ENCODE measurements at places on chromosomes 13 and 19. TPM values are rescaled to one million over a fixed set of nuclear protein-coding genes. Genes with fewer than 3 reads are reported as not detected.

Gene FCAR
- total RNA-seq, result 3.2 TPM

Gene RFPL4A
- not detected for total RNA-seq

Gene COL4A2
- total RNA-seq, result 273 TPM

Gene GAPDHS
- not detected for total RNA-seq

Gene KLK4
- not detected for total RNA-seq

Gene ATP8A2
- total RNA-seq, result 1.9 TPM

Gene TMEM145
- 0.35 TPM for total RNA-seq

Gene UGGT2
- total RNA-seq, result 21.7 TPM

Gene IRS2
- 43.8 TPM for total RNA-seq

Gene CLEC17A
- total RNA-seq, result not detected

Gene LILRA5
- 13.5 TPM for total RNA-seq

Gene RTBDN
- not detected for total RNA-seq

Gene UBXN6
- total RNA-seq, result 113 TPM

Gene TPTE2
- total RNA-seq, result not detected

Gene GRK1
- 0.09 TPM for total RNA-seq

Gene GPR18
- 0.58 TPM for total RNA-seq

Gene DKKL1
- total RNA-seq, result not detected

Gene CAPNS1
- total RNA-seq, result 582 TPM

Gene SIGLEC11
- total RNA-seq, result 2.5 TPM

Gene LGI4
- 6.7 TPM for total RNA-seq

Gene APOC4
- not detected for total RNA-seq

Gene SLC10A2
- total RNA-seq, result not detected

Gene MCF2L
- total RNA-seq, result 69.7 TPM

Gene PLA2G4C
- total RNA-seq, result 14.7 TPM

Gene U2AF1L4
- 26.3 TPM for total RNA-seq

Gene UBE2L5
- total RNA-seq, result not detected

Gene ZNF296
- 1.7 TPM for total RNA-seq

Gene LILRA2
- 15.4 TPM for total RNA-seq

Gene CALR3
- not detected for total RNA-seq

Gene SHD
- not detected for total RNA-seq

Gene FAM124A
- 3.9 TPM for total RNA-seq

Gene FRY
- total RNA-seq, result 76.6 TPM

Gene RASIP1
- total RNA-seq, result 54.5 TPM

Gene YIF1B
- 37.3 TPM for total RNA-seq

Gene CD37
- 101 TPM for total RNA-seq

Gene MBD3L2
- not detected for total RNA-seq

Gene EXOSC5
- total RNA-seq, result 12.4 TPM

Gene ZNF284
- total RNA-seq, result 2.9 TPM

Gene PDS5B
- total RNA-seq, result 49.6 TPM

Gene PSG2
- not detected for total RNA-seq

Gene DNAJB1
- total RNA-seq, result 99.7 TPM

Gene NLRP5
- total RNA-seq, result not detected

Gene CYP4F8
- 2.1 TPM for total RNA-seq

Gene TUBA3C
- not detected for total RNA-seq

All from upper lobe of right lung (tissue), 1 donor.